ENCODE measurements at places on chromosomes 1 and 21.

- DNase-seq = no peak
These were observed 514.8 kb downstream of the MRPL39 start for GRCh38 chr21:25092441-25093011.

DNA sequence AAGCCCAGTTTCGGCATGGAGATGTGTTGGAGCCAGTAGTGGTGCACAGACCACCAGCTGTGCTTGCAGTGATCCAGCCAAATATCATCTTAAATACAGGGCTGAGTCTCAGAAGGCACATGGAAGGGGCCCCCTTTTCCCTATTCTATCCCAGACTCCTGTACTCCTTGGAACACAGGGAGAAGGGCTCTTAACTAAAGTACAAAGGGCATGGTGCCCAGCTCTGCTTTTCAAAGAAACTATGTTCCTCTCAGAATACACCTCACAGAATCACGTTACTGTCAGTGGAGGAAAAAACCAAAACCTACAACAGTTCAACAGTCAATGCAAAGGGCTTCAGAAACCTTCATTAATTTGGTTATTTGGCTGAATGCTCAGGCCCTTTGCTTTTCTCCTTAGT lies 180.6 kb upstream of the C1orf105 start:
- peak; percentile 70 for DNase-seq

DNA sequence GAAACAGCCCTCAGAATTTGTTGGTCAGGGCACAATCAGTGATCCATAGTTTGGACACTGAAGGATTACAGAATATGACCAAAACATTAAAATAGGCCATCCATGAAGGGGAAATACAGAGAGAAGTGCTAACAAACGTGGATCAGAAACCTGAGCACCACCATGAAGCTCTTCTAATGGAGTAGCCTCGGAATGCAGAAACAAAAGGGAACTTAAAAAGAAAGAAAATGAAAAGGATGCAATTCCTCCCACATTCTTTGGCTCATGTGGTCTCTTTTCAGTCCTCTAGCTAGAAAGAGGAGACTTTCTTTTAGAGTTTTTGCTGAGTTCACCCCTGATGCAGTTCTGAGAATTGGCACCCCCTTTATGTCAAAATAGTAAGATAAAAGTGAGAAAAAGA lies 989.8 kb upstream of the B3GALT2 start:
- DNase-seq = no peak

DNA sequence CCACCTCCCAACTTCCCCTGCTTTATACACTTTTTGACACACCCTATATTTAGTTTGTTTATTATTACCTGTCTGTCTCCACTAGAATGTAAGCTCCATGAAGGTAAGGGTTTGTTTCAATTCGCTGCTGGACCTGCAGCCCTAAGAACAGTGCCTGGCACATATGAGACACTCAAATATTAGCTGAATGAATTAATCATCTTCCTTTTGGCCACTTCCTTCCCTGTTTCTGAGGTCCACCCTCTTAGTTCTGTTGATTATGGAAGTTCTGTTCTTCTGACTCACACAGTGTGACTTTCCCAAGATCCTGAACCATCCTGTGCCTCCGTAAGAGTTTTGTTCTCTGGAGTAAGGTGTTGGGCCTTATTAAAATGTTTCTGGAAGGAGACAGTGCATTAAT lies 40.4 kb upstream of the GJA5 start:
- no peak for DNase-seq

DNA sequence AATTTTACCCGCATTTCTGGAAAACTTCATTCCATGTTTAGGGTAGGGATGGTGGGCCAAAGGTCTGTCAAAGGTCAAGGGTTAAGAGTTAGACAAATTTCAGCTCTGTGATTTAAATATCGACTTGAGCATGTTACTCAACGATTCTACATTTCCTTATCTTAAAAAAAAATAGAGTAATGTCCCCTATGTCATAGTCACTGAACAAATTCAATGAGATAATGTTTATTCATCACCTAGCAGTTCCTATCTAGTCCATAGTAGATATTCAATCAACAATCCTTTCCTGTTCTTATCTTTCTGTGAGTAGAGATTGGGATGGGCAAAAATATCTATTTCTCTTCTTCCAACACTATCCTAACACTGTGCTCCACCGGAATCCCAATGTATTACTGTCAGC lies 1.1 kb upstream of the DYNLT5 start:
- DNase-seq = no peak

GRCh38 chr1:228141226-228142044 lies 1.4 kb downstream of the GUK1 start:
- DNase-seq = peak; percentile 22

DNA sequence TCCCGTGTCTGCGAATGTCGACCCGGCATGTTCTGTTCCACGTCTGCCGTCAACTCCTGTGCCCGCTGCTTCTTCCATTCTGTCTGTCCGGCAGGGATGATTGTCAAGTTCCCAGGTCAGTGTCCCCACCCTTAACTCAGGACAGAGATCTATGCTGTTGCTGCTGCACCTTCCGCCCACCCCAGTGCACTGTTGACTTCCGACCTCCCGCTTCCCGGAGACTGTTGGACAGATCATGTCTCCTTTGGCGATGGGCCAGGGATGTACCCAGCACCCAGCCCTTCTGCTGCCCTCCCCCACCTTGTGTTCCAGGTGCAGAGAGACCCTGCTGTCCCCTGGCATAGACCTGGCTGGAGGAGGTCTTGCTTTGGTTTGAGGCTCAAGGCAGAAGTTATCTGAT lies 41.3 kb downstream of the TNFRSF8 start:
- no peak for DNase-seq

DNA sequence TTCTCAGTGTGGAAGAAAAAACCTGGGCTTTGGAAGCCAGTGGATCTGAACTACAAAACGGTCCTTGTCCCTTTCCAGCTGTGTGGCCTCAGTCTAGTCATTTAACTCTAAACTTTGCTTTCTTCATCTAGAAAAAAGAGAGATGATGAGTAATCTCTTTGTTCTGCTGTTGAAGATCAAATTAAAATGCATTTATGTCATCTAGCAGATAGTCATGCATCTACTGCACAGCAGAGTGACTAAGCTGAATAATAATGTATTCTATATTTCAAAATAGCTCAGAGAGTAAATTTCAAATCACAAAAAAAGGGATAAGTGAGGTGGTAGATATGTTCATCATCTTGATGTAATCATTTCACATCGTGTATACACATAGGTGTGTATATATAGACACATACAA lies 473.2 kb downstream of the DSCAM start:
- no peak for DNase-seq

DNA sequence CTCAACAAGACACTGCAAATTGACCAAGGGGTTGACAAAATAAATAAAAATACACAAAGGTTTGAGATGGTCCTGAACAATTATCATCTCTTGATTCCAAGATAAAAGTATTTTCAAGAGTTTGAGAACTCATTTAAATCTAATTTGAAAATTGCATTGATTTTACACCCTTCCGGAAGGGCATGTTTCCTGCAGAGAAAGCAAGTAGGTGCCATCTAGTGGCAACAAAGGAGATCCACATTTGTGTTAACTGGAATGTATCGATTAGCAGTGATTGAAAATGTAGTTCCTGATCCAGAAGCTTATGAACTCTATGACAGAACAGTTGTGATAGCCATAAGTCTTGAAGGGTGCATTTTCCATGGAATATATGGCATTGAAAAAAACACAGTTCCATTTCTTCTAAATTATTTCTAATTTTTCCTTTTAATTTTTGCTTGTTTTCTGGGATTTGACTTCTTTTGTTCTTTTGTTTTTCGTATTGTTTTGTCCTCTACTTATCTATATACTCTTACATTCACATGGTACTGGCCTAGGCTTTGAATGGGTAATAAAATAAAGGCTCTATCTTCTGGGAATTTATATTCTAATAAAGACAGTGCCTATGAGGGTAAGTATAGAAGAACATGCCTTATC lies 143.7 kb downstream of the DNM3 start:
- DNase-seq = peak; percentile 20

DNA sequence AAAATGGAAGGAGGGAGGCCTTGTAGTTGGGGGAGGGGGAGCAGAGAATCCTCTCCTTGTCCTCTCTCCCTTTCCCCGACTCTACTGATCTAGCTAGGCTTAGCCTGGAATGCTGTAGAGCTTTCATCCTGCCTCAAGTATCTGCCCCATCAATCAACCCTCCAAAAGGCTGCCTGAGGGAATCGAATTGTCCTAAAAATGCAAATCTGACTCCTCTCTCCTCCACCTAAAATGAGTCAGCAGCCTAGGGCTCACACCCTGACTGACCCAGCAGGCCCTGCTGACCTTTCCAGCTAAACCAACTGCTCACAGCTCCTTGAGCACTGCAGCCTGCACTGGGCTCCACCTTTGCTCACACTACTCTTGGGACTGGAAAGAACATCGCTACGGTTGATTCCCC lies 2.8 kb downstream of the HPDL start:
- DNase-seq = no peak

GRCh38 chr1:21335750-21336224 lies 45.5 kb upstream of the ECE1 start:
- peak; percentile 56 for DNase-seq

DNA sequence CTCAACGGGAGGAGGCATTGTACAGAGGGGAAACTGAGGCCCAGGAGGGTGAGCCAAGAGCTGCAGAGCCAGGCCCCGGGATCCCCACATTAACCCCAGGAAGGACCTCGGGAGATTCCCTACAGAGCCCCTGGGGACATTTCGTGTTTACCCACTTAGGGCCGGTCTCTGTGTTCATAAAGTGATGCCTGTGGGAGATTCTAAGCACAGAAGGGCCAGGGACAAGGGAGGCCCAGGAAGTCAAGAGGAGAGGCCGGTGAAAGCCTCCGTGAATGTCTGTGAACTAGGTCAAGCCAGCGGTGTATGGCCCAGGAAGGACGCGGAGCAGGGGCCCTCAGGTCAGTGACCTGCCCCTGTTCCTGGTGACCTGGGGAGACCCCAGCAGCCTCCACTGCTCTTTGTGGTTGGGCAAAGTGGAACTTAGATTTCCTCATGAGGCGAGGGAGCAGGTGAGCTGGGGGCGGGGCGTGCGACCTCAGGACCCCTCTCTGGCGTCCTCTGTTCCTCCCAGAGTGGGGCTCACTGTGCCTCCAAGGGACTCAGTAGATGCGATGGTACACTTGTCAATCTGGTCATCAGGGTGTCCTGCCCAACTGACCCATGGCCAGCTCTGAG lies 34.9 kb downstream of the PDE9A start:
- DNase-seq = no peak
